ENCODE measurements at places on chromosomes 11 and 22. TPM values are rescaled to one million over a fixed set of nuclear protein-coding genes. Genes with fewer than 3 reads are reported as not detected.

Gene PGA5
- not detected for total RNA-seq

GRCh38 chr11:101470881-101471520 is 112.8 kb downstream of the TRPC6 start:
- DNase-seq, result no peak
- H3K27me3 ChIP-seq, result no peaks in the 10 kb centered on the region

Gene MMP8
- not detected for total RNA-seq

Gene OR8D4
- not detected for total RNA-seq

DNA sequence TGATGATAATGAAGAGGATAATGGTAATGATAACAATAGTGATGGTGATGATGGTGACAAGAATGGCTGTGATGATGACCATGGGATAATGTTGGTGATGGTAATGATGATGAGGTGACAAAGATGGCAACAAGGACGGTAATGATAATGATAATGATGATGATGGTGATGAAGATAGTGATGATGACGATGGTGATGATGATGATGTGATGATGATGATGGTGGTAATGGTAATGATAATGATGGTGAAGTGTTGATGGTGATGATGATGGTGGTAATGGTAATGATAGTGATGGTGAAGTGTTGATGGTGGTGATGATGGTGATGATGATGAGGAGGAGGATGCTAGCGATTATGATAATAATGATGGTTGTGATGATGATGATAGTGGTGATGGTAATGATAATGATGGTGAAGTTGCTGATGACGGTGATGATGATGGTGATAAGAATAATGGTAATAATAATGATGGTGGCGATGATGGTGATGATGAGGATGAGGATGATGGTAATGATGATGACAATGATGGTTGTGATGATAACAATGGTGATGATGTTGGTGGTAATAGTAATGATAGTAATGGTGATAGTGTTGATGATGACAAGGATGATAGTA is 54.7 kb upstream of the OPCML start:
- no peaks in the 10 kb centered on the region for H3K36me3 ChIP-seq
- no peaks in the 10 kb centered on the region for H3K4me1 ChIP-seq

Gene GAB4
- not detected for total RNA-seq

Gene PDGFD
- 5.0 TPM for total RNA-seq

DNA sequence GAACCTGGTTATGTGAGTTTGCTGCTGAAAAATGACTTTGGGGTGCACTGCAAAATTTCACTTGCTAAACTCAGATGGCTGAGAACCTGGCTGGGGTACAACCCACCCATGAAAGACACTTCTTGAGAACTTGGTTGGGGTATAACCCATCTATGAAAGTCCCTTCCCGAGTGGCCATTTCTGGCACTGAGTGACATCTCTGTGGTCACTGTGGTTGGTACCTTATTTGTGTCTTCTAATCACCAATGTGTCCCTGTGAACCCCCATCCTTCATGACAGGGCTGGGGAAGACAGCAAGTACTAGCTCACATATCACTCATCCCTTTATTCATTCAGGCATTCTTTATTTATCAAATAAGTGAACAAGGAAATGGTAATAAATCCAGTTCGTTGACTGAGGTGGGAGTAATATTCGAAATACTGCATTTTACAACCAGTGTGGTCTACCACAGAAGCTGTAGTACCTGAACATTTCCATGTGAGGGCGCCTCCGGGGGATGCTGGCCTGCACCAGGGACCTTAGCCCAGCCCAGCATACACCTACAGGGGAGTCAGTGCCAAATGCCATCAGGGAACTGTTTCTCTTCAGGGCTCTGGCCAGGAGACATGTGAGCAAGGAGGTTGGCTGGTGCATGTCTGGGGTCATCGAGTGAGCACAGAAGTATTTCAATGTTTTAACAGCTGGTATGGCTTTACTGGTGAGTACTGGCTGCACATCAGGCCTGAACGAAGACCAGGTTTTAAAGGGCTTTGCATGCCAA is 122.1 kb downstream of the CSNK2A3 start:
- H3K36me3 ChIP-seq, result no peaks in the 10 kb centered on the region
- H3K4me3 ChIP-seq, result no peak overlapping the region
- H3K4me1 ChIP-seq, result no peaks in the 10 kb centered on the region
- H3K27me3 ChIP-seq, result no peaks in the 10 kb centered on the region

GRCh38 chr11:114147375-114148012 is 88.0 kb downstream of the ZBTB16 start:
- peaks cover 69% of the 10 kb centered on the region for H3K4me1 ChIP-seq
- no peak for DNase-seq
- no peak overlapping the region for H3K4me3 ChIP-seq
- no peaks in the 10 kb centered on the region for H3K36me3 ChIP-seq
- H3K27ac ChIP-seq, result peak overlapping the region; percentile 67

- no peaks in the 10 kb centered on the region for H3K36me3 ChIP-seq
- H3K4me1 ChIP-seq, result peaks cover 7% of the 10 kb centered on the region
- DNase-seq, result no peak
- H3K4me3 ChIP-seq, result no peak overlapping the region
Observed at GRCh38 chr22:39898997-39899396, 1.9 kb upstream of the GRAP2 start.

Gene CDC42EP2
- total RNA-seq, result 27.5 TPM

DNA sequence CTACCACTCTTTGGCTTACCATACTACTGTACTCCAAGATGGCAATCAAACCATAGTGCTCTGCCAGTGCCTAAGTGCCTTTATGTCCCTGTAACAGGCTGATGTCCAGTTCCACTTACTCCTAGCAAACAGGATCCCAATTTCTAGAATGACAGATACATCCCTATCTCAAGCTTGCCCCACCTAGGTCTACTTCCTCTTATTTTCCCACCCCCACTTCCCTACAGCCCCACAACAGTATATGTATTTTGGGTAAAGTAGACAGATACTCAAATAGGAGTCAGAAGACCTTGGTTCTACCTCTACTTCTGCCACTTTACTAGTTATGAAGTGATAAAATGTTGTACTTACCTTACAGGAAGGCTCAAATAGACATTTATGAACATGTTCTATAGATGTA is 24.1 kb downstream of the SIK3 start:
- no peak overlapping the region for H3K27ac ChIP-seq
- no peak for DNase-seq
- no peaks in the 10 kb centered on the region for H3K27me3 ChIP-seq
- H3K36me3 ChIP-seq, result no peaks in the 10 kb centered on the region
- H3K4me1 ChIP-seq, result peaks cover 54% of the 10 kb centered on the region

Gene PANX2
- total RNA-seq, result 3.0 TPM

- no peaks in the 10 kb centered on the region for H3K36me3 ChIP-seq
- DNase-seq, result no peak
- no peak overlapping the region for H3K27ac ChIP-seq
- no peaks in the 10 kb centered on the region for H3K27me3 ChIP-seq
- no peak overlapping the region for H3K4me3 ChIP-seq
Observed at GRCh38 chr11:7569044-7569443, 55.2 kb downstream of the PPFIBP2 start.

DNA sequence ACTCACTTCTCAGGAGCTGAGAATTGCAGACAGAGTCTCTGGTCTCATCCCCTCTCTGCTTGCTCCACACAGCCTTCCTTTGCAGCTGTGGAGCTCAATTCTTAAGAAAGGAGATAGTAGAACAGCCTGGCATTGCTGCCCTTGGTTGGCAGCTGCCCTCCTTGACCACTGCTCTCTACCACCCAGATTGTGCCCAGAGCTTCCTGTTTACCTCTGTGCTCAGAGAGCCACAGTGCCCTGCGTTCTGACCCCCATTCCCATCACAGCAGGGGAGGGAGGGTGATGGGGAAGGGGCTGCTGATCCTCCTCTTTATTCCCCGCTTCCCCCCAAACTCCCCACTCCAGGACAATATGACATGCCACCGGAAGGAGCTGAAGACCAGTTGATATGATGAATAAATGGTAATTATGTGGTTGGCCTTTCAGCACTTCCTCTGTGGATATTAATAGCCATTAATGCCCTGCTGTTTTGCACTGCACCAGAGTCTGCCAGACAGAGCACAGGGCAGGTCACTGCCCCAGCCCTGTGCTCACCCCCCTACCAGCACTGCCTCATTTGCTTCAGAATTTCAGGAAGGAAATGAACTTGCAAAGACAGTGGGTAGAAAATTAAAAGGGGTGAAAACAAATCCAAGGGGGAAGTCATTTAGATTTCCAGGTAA is 426.8 kb upstream of the CADM1 start:
- no peaks in the 10 kb centered on the region for H3K27me3 ChIP-seq
- DNase-seq, result no peak
- H3K36me3 ChIP-seq, result no peaks in the 10 kb centered on the region
- peaks cover 12% of the 10 kb centered on the region for H3K4me1 ChIP-seq

Gene ALDH3B2
- 1.3 TPM for total RNA-seq

Gene SCUBE1
- total RNA-seq, result 36.0 TPM

DNA sequence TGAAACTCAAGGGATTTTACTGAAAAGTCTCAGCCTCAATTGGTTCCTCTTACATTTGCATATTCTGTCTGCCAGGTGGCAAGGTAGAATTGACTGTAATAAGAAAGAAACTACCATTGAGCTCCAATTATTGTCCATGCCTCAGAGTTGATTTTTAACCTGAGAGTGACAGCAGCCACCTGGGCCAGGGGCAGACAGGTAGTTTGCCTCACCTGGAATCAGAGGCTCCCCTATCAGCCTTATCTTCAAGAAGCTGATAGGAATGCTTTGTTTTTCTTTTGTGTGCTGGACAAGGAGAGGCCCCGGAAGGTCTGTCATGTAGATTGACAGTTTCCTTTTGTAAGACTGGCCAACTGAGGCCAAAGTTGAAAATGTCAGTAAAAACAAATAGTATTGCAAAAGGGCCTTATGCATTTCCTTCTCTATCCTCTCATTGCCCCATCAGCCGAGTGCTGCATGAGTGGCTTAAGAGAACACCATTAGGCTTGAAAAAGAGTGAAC is 34.1 kb downstream of the CD44 start:
- H3K36me3 ChIP-seq, result peaks cover 17% of the 10 kb centered on the region
- H3K27me3 ChIP-seq, result no peaks in the 10 kb centered on the region
- DNase-seq, result peak; percentile 63
- peak overlapping the region; percentile 14 for H3K27ac ChIP-seq
- peaks cover 61% of the 10 kb centered on the region for H3K4me1 ChIP-seq

Measured in upper lobe of right lung (tissue), 1 donor.